ENCODE measurements at places on chromosomes 3 and 15.

DNA sequence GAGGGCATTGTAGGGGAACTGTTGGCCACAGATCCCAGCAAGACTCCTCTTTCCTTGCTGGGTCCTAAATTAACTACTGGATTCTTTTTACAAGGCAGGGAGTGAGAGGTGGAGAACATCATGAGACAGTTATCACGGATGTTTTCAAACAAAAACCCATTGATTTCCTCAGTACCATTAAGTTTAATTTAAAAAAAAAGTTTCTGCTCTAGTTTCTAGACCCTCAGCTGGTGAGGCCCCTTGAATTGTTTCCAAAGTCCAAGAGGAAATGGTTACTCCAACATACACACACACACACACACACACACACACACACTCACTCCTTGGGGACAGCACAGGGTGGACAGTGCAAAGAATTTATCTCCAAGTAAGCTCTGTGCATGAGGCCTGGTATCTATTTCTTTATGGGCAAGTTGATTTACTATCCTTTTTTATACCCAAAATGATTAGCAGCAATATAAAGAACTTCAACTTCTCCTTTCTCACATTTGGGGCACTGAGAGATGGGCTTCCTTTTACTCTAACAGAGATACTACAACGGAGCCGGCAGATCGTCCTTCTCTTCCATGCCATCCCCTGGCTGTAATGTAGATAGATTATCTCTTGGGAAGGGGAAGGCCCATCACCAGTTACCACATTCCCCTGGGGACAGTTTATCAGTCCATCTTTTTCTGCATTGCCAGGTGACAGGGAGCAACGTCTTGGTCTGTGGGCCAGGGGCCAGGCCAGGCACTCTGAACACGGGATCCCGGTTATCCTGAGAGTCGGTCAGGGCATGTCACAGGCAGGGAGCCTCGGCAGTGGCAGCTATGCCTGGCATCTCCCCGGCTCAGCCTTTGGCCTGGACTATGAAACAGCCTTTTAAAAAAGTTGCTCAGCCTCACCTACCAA lies 54.7 kb downstream of the CORO2B start:
- DNase-seq: no peak

DNA sequence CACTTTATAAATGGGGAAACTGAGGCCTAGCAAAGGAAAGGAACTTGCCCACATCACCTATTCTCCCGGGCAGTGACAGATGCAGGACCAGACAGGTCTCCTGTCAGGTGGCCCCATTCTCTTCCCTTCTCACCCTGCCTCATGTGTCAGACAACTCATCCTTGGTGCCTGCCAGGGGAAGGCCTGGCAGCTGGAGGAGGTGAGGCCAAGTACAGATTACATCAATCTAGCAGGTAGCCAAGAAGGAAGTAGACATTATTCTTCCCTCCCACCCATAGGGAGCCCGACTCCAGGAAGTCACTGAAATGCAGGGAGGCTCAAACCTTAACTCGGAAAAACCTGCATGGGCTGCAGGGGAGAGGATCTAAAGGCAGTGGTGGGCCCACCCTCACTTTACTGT lies 39.6 kb downstream of the DAPK2 start:
- DNase-seq: no peak

DNA sequence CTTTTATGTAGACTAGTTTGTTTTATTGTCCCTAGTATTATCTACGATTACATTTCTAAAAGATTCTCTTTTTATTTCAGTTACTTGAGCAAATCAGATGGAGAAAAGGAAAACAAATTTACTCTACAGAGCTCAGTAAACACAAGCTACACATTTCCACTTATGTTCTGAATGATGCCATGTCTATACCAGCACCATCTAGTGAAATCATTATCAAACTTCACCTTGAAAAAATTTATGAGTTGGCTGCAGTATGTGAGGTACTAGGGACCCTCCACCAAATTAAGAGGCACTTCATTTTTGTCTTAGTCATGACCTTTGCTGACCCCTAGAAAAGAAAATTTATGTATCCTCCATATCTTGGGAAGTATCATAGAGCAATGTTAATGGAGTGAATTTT lies 827.4 kb downstream of the SI start:
- DNase-seq: no peak

GRCh38 chr15:47786371-47786770 lies 69.1 kb downstream of the SEMA6D start:
- no peak for DNase-seq

GRCh38 chr15:22979238-22980188 lies 655 bp downstream of the CYFIP1 start:
- DNase-seq: no peak

- no peak for DNase-seq
These were observed 1270.0 kb downstream of the ROBO1 start for GRCh38 chr3:78497767-78498166.

GRCh38 chr15:99105514-99106341 lies 848 bp downstream of the SYNM start:
- DNase-seq: no peak

GRCh38 chr15:45729141-45729540 lies 94.3 kb downstream of the SQOR start:
- DNase-seq: no peak

DNA sequence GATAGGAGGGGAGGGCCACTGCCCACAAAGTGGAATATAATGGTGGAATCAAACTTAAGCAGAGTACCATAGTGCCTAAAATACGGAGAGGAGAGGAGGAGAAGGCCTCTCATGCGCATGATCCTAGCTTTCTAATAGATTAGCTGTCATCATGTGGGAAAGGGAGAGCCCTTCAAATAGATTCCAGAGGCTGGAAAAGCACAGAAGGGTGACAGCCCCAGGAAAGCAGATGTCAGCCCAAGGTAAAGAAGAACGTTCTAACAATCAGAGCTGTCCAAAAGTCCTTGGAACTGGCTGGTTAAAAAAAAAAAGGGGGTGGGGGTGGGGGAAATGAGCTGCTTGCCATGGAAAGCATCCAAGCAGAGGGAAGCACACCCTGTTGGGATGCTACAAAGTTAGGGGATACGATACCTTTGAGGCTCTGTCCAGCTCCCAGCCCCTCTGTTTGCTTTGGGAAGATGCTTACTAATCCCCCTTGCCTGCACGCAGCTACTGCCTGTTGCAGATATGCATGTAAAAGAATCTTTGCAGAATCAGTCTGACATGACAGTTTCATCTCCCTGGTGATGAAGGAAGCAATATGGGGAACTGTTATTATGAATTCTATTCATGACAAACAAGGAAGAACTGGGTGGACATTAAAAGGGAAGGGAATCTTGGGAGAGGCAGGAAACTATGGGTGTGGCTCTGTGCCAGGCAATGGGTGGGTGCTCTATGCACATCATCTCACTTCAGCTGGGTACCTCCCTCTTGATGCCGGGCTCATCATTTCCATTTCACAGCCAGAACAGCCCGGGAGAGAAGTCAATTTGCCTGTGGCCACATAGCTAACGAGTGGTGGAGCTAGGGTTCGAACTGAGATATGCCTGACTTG lies 10.1 kb upstream of the LMCD1 start:
- DNase-seq: no peak

GRCh38 chr15:74375303-74375693 lies 7.9 kb upstream of the CYP11A1 start:
- DNase-seq: no peak

GRCh38 chr3:38725726-38726419 lies 76.4 kb upstream of the SCN5A start:
- no peak for DNase-seq

All from epithelial cell of proximal tubule (primary cell).